ENCODE measurements at places on chromosomes 11 and 22.

- no peak for DNase-seq
Observed at GRCh38 chr22:19361501-19362103, 69.9 kb downstream of the HIRA start.

- no peak for DNase-seq
Observed at GRCh38 chr22:50572965-50573364, 5.3 kb downstream of the CPT1B start.

DNA sequence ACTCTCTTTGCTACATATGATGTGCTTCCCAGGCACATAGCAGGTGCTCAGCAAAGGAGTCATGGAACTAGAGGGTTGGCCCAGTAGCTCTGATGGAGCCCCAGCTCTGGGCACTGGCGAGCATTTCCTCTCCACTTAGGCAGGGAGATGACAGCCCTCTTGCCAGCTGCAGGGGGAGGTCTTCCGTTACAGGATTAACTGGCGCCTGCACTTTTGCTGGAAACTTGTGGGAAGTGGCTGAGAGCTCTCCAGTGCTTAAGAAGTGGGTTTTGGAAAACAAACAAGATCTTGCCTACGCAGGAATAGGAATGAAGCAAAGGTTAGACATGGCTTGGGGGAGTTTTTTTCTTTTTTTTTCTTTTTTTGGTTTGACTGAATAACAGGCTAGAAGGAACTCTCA is 75.5 kb downstream of the MICAL2 start:
- no peak for DNase-seq

- no peak for DNase-seq
Observed at GRCh38 chr11:102415304-102415916, 37.2 kb downstream of the TMEM123 start.

GRCh38 chr22:30005213-30005857 is 74.9 kb upstream of the HORMAD2 start:
- peak; percentile 26 for DNase-seq

DNA sequence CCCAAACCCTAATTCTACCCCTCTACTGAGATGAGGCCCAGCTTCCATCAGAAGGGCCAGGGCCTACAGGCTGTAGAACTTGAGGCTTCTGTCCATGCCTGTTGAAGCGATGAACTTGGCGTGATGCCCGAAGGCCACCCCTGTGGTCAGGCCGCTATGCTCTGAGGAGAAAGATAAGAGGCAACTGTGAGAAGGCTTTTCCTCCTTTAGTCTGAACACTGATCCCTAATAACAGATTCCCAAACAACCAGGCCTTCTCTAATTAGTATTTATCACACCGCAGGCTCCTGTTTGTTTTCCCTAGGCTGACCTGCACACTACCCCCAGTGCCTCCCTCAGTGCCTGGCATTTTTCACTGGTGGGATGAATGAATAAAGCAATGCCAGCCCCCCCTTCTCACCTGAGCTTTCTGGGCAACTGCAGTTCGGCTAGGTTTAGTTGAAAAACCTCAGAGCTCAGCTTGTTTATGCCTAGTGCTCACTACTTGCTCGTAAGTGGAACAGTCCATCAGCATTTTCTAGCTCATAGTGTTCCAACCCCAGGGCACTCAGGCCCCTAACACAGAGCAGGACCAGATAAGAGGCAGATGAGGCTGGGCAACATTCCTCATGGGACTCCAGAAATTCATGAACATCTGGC is 15.2 kb downstream of the PRPF19 start:
- DNase-seq, result no peak

DNA sequence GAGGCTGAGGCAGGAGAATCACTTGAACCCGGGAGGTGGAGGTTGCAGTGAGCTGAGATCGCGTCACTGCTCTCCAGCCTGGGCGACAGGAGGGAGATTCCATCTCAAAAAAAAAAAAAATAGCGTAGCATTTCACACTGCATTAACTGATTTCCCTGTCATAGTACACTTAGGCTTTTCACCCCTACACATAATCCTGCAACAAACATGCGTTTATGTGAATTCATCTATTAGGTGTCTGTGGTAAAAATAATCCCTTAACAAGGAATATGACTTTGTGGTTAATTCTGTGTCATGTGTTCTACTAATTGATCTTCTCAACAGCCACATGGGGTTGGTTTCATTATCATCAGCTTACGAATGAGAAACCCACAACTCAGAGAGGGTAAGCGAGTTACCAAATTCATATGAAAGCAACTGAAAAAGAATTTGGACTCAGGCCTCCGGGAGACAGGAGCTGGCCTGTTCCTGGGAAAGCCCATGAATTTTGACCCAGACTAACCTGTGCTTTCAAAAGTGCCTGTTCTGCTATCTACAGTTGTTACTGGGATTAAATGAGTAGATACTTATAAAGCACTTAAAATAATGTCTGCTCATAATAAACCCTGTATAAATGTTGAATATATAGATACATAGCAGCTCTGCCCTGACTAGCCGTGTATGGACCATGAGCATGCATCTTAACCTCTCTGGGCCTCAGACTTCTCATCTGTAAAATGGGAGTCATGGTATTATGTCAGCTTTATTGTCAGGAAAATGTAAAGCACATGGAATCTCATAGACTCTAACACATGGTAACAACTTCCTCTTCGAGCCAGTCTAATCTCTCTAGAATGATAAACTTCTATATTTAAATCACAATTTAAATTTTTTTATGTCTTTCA is 36.6 kb downstream of the KCNJ1 start:
- DNase-seq, result no peak

DNA sequence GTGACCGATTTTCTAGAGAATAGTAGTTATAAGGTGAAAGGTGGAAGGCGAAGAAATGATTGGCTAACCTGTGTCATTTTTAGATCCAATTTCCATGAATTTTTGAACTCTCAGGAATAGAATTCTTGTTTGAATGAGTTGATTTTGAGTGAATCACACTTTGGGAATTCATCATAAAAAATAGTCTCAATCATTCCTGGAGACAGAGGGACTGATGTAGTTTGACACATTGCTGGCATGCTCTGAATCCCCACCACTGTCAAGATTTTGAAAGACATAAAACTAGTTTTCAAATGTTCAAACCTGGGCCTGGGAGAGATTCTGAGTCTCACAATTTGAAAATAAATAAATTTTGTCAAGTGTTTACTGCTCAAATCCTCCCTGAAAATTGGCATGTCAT is 861.4 kb upstream of the RAG2 start:
- no peak for DNase-seq

- peak; percentile 46 for DNase-seq
Observed at GRCh38 chr22:46592390-46592872, 27.8 kb upstream of the GRAMD4 start.

DNA sequence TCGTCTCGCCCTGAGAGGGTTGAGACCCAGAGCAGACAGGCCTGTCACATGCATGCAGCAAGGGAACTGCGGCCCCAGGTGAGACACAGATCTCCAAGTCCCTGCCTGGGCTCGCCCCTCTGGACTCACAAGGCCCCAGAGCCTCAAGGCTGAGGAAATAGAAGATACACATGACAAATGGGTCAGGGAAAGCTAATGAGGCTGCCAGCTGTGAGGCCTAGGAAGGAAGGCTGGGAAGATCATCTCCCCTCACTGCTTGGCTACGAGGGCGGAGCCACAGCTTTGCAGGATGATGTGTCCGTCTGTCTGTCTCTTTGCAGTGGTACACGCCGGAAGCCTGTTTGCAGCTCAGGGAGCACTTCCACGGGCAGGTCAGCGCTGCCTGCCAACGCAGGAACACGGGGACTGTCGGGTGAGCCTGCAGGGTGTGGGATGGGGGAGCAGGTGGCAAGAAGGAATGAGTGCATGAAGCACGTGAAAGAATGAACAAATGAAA is 4.5 kb downstream of the RAB36 start:
- DNase-seq, result no peak

GRCh38 chr22:16609548-16610261 is 17.1 kb upstream of the CCT8L2 start:
- DNase-seq, result no peak

DNA sequence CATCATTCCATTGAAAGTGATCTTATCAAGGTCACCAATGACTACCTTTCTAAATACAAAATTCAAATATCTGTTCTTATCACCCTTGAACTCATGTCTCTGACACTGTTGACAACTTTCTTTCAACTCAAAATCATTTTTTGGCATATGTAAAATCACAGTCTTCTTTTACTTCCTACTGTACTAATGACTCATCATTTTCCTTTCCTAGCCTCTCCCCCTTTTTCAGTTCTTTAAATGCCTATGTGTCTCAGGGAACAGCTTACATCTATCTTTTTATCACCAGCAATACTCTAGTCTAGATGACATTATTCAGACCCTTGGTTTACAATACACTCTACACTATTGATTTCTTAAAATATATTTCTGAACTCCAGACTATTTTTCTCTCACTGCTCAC is 2220.7 kb upstream of the RAG2 start:
- DNase-seq, result no peak

DNA sequence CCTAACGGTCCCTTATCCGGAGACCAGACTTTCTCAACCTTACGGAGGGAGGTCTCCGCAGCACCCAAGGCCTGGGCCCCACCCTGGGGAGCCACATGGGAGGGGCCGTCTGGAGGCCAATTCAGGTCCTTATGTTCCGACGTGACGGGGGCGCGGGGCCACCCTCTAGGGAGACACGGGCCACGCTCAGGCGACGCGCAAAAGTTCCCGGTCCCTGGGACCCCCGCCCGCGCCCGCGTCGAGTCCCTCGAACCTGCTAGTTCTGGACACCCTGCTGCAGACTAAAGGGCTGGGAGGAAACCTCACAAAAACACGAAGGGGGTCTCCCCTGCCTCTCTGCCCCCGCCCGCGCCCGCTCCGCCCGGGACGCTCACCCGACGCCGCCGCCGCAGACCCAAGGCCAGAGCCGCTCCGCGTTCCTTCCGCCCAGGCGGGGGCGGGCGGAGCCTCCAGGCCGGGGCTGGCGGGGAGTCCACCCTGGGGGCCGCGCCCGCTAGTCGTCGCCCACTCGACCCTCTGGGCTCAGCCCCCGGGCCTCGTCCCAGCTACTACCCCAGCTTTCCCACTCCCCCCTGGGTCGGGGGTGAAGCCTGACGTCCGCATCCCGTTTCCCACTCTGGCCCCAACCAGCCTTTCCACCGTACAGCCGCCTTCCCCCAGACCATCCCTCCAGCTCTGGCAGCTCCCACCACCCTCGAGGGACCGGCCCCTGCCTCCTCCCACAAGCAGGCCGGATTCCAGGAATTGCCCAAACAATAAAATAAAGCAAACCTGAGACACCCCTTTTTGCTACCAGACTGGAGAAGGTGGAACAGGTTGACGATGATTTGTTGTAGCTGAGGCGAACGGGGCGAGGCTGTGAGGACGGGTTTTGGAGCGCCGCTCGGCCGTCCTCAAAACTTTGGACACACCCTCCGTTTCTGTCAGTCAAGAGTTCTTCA is 2.7 kb downstream of the RNH1 start:
- no peak for DNase-seq

DNA sequence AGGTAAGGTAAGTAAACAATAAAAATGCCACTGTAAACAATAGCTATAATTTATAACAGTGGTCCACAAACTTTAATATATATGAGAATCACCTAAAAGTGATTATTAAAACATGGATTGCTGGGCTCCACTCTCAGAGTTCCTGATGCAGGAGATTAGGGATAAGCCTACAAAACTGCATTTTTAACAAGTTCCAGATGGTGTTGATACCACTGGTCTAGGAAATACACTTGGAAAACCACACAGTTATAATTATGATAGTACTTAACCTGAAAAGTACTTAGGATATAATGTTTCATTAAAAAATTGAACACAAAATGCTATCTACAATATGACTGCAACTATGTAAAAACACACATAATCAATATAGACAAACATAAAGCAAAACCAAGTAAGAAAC is 20.4 kb downstream of the FCHSD2 start:
- no peak for DNase-seq

GRCh38 chr11:10450462-10451425 is 4.3 kb upstream of the AMPD3 start:
- DNase-seq, result no peak

DNA sequence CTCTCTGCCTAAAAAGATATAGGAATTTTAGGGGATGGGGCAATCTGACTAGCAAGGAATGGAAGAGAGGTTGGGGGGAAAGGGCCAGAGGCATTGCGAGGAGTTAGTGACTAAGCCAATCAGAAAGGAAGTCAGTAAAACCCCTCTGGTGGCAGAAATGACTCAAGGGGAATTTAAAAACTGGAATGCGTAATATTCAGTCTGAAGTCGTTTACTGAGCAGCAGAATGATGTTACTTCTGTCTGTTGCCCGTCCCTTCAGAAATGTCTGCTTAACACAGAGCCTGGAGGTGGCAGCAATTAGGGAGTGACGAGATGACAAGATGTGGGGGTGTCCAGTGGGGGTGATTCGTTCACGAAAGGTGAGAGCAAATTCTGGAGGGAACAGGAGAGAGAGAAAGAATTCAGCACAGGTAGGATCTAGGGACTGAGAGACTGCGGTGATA is 107.7 kb upstream of the CLMP start:
- DNase-seq, result no peak

- no peak for DNase-seq
Observed at GRCh38 chr11:31442086-31442485, 67.3 kb downstream of the IMMP1L start.

DNA sequence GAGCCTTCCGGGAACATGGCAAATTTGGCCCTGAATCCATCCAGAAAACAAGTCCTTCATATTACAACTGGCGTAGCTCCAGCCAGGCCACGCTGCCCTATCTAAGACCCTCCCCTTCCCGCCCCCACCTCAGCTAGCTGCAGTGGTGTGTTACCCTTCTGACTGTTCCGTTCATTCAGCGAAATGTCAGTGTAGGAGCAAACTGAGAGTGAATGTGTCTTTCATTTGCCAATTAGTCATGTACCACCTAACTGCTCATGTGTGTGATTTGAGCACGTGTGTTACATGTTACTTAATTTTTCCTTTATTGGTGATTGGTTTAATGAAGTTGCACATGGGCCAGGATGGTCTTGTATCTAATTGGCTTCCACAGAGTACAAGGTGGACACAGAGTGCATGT is 34.8 kb upstream of the POU2AF1 start:
- DNase-seq, result no peak

DNA sequence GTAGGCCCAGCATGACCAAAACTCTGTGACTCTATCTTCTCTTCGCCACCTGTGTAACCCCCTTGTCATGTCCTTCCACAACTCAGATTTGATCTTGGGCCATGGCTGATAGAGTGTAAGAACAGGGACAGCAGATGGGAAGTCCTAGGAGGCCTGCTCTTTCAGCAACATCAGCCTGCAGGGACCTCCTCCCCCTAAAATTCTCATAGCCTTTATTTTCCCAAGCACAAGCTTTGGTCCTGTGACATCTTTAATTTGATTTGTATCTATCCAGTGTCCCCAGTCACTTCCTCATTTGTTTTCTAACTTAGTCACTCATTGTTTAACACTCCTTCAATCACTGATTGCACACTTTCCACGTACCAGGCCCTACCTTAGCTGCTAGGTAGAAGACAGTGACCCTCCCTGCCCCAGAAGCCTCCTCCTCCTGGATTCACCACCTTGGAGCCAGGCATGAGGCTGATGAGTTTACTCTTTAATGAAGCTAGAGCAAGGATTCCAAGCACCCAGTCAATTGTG is 5.3 kb downstream of the UBQLN3 start:
- DNase-seq, result no peak

GRCh38 chr11:131998020-131998419 is 627.6 kb downstream of the NTM start:
- DNase-seq, result no peak

- no peak for DNase-seq
Observed at GRCh38 chr11:31997955-31998354, 92.9 kb upstream of the RCN1 start.
